ENCODE measurements at places on chromosomes 5 and 9. TPM values are rescaled to one million over a fixed set of nuclear protein-coding genes. Genes with fewer than 3 reads are reported as not detected.
A peak's percentile ranks its signal among the peaks of the same experiment; 100 is the strongest.

SLC6A18 gene
- total RNA-seq, result not detected

GRCh38 chr5:109725135-109725534, 35.4 kb downstream of the MAN2A1 start:
- no peak for DNase-seq
- H3K36me3 ChIP-seq, result no peaks in the 10 kb centered on the region
- H3K4me1 ChIP-seq, result no peaks in the 10 kb centered on the region
- no peak overlapping the region for H3K27ac ChIP-seq
- H3K4me3 ChIP-seq, result no peak overlapping the region

SHC3 gene
- total RNA-seq, result 7.1 TPM

DNA sequence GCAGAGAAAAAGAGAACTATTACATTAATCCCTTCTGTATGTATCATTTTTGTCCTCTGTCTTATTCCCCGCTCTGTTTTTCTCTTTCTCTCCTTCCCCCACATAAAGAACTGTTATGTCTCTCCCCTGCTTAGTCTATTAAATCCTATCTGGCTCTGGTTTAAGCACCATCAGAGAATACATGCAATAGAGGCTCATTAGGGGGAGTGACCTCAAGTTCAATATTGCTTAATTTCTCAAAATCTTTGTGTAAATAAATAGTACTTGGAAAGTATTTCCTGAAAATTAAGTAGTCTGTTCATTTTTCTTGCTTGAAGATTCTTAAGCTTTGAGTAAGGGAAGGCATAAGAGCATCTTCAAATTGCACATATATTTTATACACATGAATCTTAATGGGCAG, 41.2 kb upstream of the FAM174A start:
- no peak for DNase-seq
- H3K4me1 ChIP-seq, result no peaks in the 10 kb centered on the region
- H3K36me3 ChIP-seq, result no peaks in the 10 kb centered on the region
- no peak overlapping the region for H3K27ac ChIP-seq
- H3K4me3 ChIP-seq, result no peak overlapping the region

DNA sequence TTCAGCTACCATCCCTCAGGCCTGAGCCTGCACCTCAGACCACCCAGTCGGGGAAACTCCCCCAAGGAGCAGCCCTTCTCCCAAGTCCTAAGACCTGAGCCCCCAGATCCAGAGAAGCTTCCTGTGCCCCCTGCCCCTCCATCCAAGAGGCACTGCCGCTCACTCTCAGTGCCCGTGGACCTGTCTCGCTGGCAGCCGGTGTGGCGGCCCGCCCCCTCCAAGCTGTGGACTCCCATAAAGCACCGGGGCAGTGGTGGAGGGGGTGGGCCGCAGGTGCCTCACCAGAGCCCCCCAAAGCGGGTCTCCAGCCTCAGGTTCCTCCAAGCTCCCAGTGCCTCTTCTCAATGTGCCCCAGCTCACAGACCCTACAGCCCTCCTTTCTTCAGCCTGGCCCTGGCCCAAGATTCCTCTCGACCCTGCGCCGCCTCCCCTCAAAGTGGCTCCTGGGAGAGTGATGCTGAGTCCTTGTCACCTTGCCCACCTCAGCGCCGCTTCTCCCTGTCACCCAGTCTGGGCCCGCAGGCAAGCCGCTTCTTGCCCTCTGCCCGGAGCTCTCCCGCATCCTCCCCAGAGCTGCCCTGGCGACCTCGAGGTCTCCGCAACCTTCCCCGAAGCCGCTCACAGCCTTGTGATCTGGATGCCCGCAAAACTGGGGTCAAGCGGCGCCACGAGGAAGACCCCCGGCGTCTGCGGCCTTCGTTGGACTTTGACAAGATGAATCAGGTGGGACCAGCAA, 7.0 kb downstream of the FAM53C start:
- no peak for DNase-seq
- H3K4me3 ChIP-seq, result no peak overlapping the region
- H3K27me3 ChIP-seq, result no peaks in the 10 kb centered on the region
- H3K27ac ChIP-seq, result no peak overlapping the region
- peaks cover 30% of the 10 kb centered on the region for H3K36me3 ChIP-seq

ACOT12 gene
- total RNA-seq, result 0.33 TPM

DNA sequence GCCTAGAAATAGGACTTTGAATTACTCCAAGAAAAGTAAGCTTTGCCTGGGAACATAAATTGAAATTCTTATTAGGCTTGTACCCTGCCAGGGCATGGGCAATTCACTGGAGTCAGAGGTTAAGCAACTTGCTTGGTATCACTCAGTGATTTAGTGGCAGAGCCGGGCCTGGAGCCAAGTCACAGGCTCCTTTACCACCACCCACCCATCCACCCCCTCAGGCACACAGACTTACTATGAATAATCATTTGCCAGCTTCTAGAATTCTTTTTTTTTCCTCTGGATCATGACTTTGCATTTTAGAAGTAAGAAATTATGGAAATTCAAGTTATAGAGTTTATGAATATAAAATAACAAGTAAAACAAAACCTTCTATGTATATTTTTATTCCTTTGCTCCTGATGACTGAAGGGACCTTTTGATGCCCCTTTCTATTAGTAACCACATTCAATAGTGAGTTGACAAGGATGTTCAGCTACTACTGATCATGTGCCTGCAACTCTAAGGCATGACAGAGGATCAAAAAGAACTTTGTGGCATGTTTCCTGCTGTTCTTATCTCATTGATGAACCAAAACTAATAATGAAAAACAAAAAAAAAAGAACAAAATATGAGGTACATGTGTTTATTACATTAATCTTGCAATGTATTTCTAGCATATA, 614.7 kb downstream of the TLR4 start:
- H3K27me3 ChIP-seq, result no peaks in the 10 kb centered on the region
- H3K27ac ChIP-seq, result no peak overlapping the region
- no peak for DNase-seq
- H3K36me3 ChIP-seq, result no peaks in the 10 kb centered on the region

- no peak overlapping the region for H3K4me3 ChIP-seq
- H3K36me3 ChIP-seq, result no peaks in the 10 kb centered on the region
- H3K27me3 ChIP-seq, result no peaks in the 10 kb centered on the region
- no peak overlapping the region for H3K27ac ChIP-seq
- no peaks in the 10 kb centered on the region for H3K4me1 ChIP-seq
Measured at GRCh38 chr5:151751593-151751992, 6.8 kb downstream of the ATOX1 start.

DNA sequence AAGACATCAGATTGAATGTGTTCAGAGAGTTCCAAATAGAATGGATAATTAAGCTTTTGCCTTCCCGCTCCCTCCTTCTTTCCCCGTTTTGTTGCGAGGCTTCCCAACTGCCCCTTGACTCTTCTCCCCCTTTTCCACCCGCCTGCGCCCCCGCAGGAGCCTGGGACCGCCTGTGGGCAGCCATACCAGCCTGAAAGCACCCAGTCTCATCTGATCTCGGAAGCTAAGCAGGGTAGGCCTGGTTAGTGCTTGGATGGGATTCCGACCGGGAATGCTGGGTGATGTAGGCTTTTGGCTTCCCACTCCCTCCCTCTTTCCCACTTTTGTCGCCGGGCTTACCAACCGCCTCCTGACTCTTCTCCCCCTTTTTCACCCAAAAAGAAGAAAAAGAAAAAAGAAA, 6.8 kb upstream of the HSD17B4 start:
- H3K4me1 ChIP-seq, result no peaks in the 10 kb centered on the region
- peak; percentile 72 for DNase-seq
- H3K27ac ChIP-seq, result no peak overlapping the region
- no peaks in the 10 kb centered on the region for H3K27me3 ChIP-seq
- no peak overlapping the region for H3K4me3 ChIP-seq

Measured in H1 (cell line).